ENCODE measurements at places on chromosomes 1 and 21.

DNA sequence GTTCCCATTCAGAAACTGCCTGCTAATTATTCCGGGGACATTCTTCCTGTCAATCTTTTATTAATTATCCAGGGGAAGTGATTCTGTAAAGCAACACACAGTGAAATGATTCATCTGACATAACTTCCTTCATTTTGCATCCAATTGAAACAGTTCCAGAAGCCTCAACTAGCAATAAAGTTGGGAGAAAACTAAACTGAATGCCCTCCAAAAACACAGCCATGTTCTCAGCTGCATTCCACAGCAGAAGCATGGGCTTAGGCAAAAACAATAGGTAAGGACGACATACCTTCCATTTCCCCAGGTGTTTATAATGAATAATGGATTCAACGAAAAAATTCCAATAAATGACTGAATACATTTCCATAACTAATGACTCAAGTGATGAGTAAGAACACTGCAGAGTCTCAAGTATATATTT, 36.9 kb upstream of the TARBP1 start:
- no peak for DNase-seq

- no peak for DNase-seq
Measured at GRCh38 chr1:233815865-233816264, 88.6 kb upstream of the SLC35F3 start.

DNA sequence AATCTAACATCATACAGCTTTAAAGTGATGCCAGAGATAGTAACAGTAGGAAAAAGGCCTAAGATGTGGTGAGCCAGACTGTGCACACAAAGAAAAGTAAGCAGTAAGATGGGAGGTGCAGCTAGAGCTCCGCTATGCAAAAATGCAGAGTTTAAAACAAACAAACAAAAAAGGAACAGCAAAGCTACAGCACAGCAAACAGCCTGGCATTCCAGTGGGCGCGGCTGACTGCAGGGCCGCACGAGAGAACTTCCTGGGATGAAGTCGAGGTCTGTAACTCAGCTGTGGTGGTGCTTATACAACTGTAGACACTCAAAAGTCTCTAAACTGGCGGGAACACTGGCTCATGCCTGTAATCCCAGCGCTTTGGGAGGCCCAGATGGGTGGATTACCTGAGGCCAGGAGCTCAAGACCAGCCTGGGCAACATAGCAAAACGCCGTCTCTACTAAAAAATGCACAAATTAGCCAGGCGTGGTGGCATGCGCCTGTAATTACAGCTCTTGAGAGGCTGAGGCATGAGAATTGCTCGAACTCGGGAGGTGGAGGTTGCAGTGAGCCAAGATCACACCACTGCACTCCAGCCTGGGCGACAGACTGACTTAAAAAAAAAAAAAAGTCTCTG, 30.1 kb downstream of the PRDM15 start:
- peak; percentile 46 for DNase-seq

DNA sequence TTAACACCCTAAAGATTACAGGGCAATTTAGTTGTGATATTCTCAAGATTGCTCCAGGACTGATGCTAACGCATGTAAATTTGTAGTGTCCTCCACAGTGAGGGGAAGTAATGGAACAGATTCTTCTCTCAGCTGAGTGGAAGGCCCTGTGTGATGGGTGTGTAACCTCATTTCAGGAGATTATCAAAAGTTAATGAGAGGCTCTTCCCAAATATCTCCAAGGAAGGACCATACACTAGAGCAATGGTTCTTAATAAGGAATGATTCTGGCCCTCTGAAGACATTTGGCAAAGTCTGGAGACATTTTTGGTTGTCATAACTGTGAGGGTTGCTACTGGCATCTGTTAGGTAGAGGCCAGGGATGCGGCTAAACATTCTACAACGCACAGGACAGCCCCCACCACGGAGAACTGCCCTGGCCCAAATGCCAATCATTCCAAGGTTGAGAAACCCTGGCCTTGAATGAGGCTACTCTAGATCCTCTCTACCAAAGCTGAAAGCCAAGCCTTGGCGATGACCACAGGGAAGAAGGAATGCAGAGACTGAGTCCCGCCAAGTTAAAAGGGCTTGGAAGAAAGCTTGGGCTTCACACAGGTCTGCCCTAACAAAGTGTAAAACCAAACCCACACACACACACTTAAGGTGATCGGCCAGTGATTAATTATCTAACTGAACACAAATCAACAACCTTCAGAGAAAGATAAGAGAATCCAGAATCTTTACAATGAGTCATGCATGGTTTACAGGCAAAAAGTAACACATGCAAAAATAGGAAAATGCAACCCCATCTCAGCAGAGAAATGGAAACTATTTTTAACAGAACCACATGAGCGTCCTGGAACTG, 135.8 kb downstream of the SYF2 start:
- DNase-seq = no peak

GRCh38 chr1:204929487-204930154, 59.0 kb downstream of the NFASC start:
- no peak for DNase-seq

- DNase-seq = no peak
Measured at GRCh38 chr1:114720492-114720891, 3.9 kb upstream of the NRAS start.

GRCh38 chr1:177124577-177125278, 39.8 kb downstream of the ASTN1 start:
- DNase-seq = no peak

DNA sequence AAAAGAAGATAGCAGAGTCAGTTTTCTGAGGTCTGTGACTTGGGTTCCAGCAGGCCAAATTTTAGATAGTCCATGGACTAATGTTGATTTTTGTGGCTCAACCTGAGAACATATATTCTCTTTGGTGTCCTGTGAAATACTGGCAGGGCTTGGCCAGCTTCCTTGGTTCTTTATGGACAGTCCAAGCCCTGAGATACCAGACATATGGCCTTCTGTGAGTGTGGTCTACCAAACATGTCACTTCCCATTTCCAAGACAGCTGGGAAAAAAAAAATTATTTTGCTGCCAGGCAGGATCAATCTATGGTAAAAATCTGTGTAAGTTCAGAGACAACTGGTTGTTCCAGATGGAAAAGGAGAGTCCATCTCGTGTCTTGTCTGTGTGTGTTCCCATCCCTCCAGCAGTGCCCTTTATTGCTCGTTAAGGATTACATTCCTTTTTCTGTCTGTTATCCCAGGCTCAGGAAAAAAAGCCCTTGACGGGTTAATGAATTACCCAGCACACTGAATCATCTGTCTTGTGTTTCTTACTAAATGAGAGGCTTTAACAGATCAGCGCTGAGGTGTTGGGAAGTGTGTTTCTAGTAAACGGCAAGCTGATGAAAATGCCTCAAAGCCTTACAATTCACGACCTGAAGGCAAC, 33.4 kb upstream of the XPR1 start:
- no peak for DNase-seq

DNA sequence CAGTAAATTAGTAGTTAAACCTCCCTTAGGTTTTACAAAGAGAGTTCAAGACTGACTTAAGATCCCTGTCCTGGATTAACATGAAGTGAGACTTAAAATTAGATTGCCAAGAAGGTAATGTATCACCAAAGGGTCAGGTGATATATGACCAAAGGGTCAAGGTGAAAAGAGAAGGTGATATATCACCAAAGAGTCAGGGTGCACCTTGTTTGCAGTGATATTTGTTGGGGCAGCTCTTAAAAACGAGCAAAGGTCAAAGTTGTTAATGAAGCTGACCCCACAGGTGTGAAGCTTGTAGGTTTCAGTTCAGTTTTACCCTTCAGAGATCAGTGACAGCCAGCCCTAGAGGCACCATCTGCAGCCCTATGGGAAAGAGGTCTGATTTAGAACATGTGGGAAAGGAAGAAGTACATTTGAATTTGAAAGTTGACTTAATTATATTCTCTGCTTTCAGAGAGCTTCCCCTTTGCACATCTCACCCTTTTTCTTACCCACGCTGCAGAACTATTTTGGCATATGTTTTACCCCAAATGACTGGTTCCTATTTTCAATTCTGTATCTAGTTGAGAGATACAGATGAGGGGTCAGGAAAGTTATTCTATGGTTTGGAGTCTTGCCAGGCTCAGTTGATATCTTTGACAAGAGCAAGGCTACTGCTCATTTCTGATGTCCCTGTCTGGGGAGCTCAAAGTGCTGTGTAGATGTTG, 170.8 kb downstream of the S1PR1 start:
- no peak for DNase-seq

GRCh38 chr1:242055749-242056320, 56.9 kb upstream of the MAP1LC3C start:
- DNase-seq = no peak

DNA sequence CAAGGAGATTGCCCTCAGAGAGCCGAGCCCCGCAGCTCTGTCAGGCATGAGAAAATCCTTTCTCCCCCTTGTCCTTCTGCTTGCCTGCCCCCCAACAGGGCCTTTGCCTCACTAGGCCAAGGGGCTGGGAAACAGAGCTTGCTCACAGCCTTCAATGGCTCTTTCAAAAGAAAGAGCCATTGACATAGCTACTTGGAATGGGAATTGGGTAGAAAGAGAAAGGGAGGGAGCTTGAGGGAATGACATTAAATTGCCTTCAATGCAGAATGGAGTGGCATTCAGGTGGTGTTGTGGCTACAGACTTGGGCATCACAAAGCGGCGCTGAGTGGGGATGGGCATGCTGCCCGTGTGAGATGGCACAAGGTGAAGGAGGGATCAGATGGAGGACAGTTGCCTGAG, 13.2 kb downstream of the SYT11 start:
- no peak for DNase-seq

DNA sequence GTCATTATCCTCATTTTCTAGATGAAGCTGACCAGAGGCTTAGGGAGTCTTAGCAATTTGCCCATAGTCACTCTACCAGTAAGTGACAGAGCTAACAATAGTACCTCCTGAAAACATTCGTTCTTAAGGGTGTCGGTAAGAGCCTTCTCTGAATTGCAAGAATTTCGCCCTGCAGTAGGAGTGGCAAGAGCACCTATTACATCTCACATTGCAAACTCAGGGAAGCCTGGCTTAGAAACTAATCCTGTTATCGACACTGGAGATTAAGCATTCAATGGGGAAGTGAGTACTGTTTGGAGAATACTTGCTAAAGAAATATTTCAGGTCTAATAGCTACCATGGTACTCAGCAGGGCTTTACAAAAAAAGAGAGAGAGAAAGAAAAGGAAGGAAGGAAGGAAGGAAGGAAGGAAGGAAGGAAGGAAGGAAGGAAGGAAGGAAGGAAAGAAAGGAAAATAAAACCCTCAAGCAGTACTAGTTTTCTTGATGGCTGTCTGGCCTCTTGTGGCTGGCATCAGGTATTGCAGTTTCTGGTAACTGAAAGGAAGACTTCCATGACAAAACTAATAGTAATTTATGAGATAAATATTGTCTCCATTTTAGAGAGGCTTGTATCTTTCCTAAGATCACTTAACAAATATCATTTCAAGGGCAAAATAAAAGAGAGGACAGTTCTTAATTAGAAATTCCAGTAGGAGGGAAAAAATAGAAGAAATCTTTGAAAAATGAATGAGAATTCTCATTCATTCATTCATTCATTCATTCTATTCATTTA, 10.4 kb downstream of the C1orf226 start:
- DNase-seq = no peak

GRCh38 chr1:206002871-206003801, at the start of gene RAB7B:
Gene RAB7B, minus strand, starts transcription at chr1:206003395. Its CDS starts 9,260 bp downstream, at chr1:205994135.
- peak; percentile 37 for DNase-seq

DNA sequence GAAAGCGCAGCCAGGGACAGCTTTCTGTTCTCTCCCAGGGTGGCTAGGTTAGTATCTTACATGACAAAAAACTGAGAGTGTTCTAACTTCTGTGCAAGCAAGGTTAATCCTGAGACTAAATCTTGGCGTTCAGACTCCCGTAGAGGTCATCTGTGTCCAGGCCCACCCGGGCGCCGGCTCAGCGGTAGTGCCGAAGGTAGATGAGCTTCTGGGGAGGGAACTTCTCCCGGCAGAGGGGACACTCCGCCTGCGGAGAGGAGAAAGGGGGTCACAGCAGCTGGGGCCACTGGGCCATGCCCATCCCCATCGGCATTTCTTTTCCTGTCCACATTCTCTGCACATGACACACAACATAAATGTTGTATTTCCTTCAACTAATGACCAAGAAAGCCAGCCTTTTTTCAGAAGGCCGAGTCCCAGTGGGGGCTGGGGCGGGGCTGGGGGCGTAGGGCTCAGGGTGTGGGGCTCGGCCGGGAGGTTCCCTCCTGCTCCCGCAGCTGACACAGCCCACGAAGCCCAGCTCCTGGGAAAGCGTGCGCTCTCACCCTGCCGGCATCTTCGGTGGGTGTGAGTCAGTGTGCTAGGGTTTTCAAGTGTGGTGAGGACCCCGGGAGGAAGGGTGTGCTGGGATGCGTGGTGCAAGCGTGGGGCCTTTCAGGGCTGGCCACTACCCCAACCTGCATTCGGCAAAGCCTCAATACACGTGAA, 6.6 kb downstream of the PEX10 start:
- no peak for DNase-seq

GRCh38 chr1:211752951-211753486, 77.5 kb downstream of the LPGAT1 start:
- DNase-seq = no peak

GRCh38 chr1:172125812-172126430, 284.6 kb downstream of the DNM3 start:
- DNase-seq = no peak

DNA sequence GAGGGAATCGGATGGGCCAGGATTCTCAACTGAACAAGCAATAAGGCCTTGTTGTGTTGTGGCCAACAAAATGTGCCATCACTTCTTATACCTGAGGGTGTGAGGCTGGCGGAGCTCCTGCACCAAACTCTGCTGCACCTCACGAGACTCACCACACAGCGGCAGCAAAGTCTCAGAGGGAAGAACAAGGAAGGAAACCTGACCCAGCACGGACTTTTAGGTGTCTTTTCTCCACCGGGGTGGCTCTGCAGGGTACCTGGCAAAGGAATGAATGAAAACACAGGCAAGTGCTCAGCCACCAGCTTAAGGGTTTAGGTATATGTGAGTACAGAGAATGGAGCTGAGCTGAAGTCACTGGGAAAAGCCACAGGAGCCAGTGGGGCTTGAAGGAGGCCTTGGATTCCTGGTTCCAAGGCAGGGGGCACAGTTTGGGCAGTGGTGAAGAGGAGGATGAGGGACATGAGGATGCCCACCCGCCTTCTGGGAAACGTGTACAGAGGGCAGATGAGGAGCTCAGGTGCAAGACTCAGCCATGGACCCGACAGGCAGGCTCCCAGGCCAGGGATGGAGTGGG, 31.1 kb upstream of the HSD3B1 start:
- DNase-seq = no peak

DNA sequence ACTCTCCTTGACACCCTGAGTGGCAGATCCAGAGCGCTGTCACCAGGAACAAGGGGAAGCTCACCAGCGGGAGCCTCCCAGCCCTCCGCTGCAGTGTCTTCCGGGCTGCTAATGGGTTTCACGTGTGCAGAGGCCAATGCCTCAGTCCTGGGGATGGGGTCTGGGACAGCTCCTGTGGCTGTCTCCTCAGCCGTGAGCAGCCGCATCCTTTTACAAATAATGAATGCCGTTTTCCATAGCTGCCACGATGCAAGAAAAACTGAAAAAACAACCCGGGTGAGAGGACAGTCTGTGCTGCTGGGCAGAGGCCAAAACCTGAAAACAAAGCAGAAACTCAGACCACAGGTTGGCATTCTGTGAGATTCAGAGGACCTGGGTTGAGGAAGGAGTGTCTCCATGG, 212.2 kb upstream of the RAB4A start:
- no peak for DNase-seq

GRCh38 chr1:29712801-29713200, 476.5 kb downstream of the PTPRU start:
- no peak for DNase-seq
